ENCODE measurements at places on chromosomes 13 and 19.
A peak's percentile ranks its signal among the peaks of the same experiment; 100 is the strongest.

DNA sequence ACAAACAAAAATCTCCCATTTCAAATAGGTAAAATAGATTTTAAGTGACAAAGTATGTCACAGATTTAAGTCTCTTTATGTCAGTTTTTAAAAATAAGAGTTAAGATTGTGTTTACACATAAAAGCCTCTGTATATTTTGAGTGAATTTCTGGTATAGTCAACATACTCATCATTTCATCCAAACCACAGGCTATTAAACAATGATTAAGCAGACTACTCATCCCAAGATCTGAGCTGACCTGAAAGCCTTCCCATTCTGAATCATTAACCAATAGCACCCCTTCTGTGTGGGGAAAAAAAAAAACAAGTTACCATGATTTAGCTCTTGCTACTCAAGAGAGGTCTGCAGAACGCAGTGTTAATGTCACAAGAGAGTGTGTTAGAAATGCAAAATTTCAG, 284.4 kb upstream of the NBEA start:
- DNase-seq, result no peak

DNA sequence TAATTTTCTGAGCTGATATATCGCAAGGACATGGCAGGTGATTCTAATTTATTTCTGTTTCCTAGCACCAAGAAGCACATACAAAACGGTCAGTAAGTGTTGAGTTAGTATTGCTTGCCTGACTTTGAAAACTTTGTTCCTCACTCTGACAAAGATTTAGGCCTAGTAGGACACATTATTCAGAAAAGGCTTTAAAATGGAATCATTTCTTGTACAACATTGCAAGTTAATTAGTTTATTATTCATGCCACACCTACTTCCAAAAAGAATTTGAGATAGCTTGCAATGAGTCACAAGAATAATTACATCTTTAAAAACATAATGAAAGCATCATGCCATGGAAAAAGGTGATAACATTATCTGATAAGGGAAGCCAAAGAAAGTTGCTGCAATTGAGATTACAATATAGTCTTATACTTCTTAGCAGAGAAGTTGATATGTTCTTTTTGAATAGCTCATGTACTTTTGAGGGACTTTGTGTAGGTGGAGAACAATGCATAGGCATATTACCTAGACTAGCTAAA, 474.2 kb downstream of the KLF5 start:
- DNase-seq, result no peak

DNA sequence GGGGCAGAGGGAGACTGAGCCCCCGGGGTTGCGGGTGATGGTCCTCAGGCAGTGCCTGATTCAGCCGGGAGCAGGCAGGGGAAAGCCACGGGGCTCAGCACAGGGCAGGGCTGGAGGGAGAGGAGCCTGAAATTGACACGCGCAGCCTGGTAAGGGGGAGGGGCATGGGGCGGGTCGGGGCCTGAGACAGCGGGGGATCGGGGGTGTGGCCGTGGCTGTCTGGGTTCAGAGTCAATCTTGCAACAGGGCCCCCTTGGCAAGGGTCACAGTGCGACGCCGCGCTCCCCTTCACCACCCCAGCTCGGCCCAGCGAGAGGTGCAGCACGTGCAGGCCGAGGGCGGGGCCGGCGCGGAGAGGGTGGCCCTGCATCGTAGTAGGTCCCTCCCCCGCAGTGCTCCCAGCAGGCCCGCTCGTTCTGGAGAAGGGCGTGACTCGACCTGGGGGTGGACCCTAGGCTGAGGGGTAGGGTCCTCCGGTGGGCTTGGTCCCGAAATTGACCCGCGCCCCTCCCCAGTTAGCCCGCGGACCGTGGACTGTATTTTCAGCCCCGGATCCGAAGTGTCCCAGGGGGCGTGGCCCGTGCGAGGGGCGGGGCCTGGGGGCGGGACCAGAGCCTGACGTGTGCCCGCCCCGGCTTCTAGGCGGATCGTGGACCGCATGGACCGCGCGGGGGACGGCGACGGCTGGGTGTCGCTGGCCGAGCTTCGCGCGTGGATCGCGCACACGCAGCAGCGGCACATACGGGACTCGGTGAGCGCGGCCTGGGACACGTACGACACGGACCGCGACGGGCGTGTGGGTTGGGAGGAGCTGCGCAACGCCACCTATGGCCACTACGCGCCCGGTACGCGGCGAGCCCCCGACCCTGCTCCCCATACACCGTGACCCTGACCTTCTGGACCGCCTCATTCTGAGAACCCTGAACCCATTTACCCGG, 6.0 kb downstream of the RCN3 start:
- peak; percentile 84 for DNase-seq

DNA sequence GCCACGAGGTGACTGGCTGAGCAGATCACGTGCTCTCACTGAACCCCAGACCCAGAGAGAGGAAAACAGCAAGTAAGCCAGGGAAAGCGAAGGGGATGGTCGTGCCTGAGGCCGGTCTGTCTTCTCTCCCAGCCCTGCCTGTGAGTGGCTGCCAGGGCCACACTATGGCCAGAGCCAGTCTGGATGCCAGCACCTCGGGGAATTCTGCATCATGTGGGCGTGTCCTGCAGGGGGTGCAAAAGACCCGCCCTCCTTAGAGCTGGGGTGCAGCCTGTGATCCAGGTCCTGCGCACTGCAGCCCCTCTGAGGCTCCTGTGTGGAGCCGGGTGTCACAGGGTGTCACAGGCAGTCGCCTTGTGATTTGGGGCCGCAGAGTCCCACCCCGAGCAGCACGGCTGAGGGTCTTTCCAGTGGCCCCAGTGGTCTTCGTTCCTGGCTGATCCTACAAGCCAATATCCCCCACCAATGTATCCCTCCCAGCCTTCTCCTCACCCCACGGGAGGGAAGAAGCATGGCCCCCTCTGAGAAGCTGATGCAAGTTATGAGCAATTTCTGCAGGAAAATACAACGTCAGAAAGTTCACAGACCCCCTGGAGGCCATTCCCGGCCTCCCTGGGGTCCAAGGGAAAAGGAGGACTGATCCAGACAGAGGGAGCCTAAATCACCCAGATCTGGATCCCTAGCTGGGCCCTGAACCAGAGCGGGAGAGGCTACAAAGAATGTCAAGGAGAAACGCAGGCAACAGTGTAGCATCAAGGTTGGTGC, 7.7 kb downstream of the PPP1R12C start:
- DNase-seq, result no peak

GRCh38 chr19:14731200-14731599, 41.4 kb downstream of the ZNF333 start:
- no peak for DNase-seq

DNA sequence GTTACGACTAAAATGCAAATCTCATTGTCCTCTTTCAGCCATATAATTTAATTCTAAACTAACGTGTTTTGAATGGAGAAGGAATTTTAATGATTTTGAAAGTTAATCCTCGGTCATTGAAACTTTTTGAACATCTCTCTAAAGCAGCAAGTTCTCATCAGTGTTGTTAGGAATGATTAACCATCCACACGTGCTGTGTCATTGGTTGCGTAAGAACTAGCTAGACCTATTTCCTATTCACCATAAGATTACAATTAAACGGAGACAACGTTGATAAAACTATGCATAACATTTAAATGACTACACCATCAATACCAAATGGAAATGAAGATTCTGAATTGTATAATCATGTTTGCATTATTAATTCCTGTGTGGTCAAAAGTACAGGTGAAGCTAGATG, 155.6 kb upstream of the IRS2 start:
- no peak for DNase-seq

GRCh38 chr19:29871143-29871542, 59.4 kb downstream of the CCNE1 start:
- no peak for DNase-seq

DNA sequence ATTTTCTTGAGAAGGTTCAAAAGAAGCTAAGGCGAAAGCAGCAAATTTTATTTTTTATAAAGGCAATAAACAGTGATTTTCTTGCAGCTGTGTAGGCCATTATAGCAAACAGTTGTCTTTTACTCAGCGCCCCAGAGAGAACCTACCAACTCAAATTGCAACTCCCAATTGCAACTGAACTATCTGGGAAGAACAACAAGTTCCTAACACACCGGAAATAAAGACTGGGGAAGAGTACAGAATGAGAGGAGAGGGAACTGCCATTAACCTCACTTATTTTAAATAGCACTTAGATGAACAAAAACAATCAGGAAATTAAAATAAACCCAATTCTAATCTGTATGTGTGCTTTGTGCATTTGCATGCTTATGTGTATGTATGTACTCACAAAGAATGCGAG, 171.1 kb downstream of the KCTD12 start:
- DNase-seq, result peak; percentile 35

DNA sequence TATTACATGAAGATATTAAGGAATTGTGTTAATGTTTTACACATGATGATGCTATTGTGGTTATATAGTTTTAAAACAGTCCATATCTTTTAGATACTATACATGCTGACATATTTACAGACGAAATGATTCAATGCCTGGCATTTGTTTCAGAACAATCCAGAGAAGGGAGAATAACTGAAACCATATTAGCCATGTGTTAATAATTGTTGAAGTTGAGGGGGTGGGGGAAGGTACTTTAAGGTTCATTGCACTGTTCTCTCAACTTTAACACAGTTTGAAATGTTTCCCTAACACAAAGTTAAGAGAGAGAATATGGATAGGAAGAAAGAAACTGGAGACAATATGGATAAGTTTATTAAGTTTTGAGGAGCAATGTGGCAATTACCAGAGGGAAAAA, 5.8 kb downstream of the CRYL1 start:
- no peak for DNase-seq

DNA sequence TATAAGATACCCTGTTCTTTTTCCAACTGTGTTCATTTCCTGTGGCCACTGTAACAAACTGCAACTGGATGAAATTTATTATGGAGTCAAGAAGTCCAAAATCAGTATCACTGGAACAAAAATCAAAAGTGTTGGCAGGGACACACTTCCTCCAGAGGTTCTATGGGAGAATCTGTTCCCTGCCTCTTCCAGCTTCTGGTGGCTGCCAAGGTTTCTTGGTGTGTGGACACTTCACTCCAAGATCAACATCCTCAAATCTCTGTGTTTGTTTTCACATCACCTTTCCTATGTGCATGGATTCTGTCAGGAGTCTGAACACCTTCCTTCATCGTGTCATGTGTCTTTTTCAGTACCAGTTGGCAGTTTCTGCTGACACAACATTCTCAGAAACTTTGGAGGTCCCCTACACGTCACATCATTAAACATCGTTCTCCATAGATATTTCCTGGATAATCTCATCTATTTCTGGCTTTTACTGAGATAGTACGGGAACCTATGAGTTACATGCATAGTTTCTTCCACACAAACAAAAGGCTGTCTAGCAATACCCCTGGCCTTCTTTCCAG, 15.2 kb upstream of the EFNB2 start:
- DNase-seq, result no peak

GRCh38 chr13:111219950-111220349, 100.5 kb upstream of the TEX29 start:
- no peak for DNase-seq

GRCh38 chr19:43152214-43152613, 34.1 kb downstream of the PSG5 start:
- no peak for DNase-seq

DNA sequence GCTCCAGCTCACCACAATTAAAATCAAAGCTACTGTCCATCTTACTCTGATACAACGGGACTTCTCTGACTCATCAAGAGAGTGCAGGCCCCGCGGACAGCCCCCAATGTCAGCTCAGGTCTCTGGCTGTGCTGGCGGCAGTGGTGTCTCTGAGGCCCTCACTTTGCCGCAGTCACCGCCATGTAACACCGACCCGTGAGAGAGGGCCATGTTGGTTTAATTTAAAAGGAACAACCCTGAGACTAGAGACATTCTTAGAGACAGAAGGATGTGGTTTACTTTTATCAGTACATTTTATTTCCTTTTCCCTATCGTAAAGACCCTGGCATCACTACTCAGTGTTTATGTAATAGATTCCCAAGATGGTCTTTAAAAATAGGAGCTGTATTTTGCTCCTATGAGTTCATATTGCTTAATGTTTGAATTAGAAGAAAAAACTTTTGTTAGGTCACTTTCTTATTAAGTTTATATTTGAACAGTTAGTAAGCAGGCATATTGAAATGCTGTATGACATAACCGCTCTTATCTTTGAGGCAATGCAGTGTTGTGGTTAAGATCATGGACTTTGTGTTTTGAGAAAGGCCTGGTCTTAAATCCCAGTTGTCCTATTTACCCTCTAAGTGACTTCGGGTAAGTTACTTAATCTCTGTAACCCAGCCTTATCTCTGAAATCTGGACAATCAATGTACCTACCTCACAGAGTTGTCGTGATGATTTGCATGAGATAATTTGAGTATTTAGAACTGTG, 23.4 kb downstream of the DGKH start:
- DNase-seq, result no peak

- peak; percentile 74 for DNase-seq
Measured at GRCh38 chr19:13588957-13589833, 82.9 kb upstream of the CACNA1A start.

- peak; percentile 2 for DNase-seq
Measured at GRCh38 chr13:44865722-44866410, 123.4 kb downstream of the NUFIP1 start.

GRCh38 chr19:17488593-17489391, 18.5 kb downstream of the SLC27A1 start:
- peak; percentile 60 for DNase-seq

Measured in right hindlimb (tissue), 1 donor.